ENCODE measurements at places on chromosomes 2 and 18.

GRCh38 chr2:42960842-42961180, 168.4 kb upstream of the HAAO start:
- no peak for DNase-seq

DNA sequence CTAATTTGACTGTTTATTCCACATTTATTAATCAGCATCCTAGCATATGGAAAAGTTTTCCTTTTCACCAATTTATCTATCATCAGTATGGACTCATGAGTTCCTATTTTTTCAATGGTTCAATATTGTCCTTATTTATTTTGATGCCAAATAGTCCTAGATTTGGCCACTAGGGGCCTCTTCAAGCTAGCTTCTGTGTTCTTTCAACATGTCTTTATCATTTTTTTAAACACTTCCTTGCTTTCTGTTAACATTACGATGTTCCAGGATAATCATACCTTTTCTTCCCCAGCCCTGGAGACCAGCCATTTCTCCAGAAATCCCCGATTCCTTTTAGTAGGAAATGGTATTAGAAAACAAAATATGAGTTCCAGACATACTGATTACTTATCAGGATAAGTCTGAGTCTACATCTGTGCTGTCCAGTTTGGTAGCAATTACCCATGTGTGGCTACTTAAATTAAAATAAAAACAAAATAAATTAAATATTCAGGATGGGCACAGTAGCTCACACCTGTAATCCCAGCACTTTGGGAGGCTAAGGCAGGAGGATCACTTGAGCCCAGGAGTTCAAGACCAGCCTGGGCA, 70.6 kb downstream of the RPE start:
- peak; percentile 29 for DNase-seq

- peak; percentile 48 for DNase-seq
Measured at GRCh38 chr2:88600038-88600465, 27.2 kb downstream of the EIF2AK3 start.

- no peak for DNase-seq
Measured at GRCh38 chr2:26526589-26526988, 48.7 kb upstream of the OTOF start.

- peak; percentile 90 for DNase-seq
Measured at GRCh38 chr18:27382567-27383216, 197.6 kb upstream of the CHST9 start.

DNA sequence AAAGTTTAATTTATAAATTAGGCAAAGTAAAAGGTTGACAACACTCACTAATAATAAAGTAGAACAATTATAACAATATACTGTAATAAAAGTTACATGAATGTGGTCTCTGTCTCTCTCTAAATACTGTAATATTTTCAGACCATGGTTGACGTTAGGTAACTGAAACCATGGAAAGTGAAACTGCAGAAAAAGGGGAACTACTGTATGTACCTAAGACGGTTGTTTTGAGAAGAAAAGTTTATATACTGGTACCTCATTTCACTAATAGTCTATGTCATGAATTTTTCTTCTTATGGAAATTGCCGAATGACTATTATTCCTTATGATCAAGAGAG, 166.7 kb upstream of the ZNF521 start:
- no peak for DNase-seq

- DNase-seq, result no peak
Measured at GRCh38 chr2:19559596-19560240, 201.3 kb upstream of the OSR1 start.

- DNase-seq, result no peak
Measured at GRCh38 chr2:179181002-179181401, 83.6 kb downstream of the SESTD1 start.

- DNase-seq, result no peak
Measured at GRCh38 chr2:48496849-48497248, 33.1 kb upstream of the STON1 start.

GRCh38 chr2:54084600-54084999, 30.8 kb upstream of the ACYP2 start:
- DNase-seq, result no peak

DNA sequence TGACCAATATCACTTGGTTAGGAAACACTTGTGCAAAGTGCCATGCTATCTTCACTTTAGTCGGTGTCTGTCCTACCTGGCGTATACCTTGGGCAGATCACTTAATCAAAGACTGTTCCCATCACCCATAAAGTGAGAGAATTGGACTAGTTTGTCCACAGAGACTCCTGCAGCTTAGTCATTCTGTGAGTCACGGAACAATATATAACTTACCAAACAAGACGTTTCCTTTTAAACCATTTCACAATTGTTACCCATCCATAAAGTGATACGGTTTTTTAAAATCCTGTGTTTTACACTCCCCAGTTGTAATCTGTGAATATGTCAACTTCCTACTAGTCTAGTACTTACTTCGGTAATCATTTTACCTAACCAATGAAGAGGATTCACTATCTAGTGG, 499.3 kb upstream of the SMIM21 start:
- DNase-seq, result no peak

DNA sequence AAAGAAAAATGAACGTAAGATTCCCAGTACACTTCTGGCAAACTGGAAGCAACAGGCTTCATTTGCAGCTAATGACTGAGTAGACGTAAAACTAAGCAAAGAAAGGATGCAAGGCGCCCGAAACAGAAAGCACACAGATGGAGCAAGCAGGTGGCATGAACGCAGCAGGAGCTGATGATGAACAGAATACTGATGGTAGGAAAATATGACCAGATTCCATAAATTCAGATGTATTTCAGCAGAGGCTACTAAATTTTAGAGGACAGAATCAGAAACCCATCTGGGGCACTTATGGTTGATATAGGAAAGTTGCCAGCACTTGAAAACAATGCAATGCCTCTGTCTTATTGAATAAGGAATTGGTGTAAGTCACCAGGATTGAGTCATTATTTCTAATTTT, 658.7 kb upstream of the LINC00305 start:
- DNase-seq, result peak; percentile 71

DNA sequence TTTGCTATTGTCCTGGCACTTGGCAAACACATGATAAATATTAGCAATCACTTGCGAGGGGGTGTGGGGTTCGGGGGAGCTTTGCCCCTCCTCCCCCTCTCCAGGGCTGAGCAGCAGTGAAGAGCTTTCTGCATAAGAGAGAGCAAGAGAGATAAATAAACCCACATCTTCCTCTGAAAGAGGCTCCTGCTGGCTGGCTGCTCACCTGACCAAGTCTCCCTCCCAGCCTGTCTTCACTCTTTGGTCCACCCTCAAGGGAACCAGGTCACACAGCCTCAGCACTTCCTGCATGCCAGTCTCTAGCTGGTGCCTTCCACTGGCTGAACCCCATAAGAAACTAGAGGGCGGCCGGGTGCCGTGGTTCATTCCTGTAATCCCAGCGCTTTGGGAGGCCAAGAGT, 18.5 kb upstream of the YWHAQ start:
- no peak for DNase-seq

DNA sequence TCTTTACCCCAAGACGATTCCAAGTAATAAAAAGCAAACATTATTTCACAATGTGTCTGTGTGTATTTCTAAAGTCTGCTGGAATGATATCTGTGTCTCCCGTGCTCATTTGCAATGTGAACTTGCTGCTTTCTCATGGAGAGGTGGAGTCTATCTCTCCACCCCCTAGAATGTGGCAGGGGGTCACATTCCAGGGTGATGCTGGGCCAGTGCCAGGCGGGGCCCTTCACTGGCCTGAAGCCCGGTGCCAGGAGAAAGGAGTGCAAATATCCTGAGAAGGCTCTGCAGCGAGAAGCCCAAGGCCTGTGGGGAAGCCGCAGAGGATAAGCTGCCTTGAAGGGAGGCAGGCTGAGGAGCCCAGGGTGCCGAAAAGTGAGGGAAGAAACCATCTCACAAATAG, 26.8 kb upstream of the LDLRAD4 start:
- no peak for DNase-seq

DNA sequence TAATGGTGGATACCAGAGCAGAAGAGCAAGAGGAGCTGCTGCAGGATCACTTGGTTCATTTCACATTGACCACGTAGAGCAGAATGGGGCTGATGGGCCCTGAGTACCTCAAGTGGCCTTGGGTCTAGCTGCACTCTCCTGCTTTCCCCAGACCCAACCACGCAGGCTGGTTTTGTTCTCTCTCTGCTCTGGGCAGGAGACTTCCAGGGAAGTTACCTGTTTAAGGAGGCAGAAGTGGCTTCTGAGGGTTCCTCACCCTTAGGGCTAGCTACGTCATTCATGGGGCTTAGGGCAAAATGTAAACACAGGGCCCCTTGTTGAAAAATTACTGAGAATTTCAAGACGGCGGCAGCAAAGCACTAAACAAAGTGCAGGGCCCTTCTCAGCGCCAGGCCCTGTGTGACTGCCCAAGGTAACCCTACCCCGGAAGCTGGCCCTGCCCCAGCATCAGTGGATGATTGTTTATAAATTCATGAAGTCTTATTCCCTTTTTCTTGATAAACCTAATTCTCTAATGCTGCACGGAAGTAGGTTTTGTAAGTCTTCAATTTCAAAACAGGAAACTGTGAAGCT, 75.9 kb downstream of the TMEM182 start:
- DNase-seq, result no peak

- DNase-seq, result no peak
Measured at GRCh38 chr2:197513915-197514314, 2.0 kb upstream of the MOB4 start.

GRCh38 chr2:119219873-119220272, 3.8 kb upstream of the STEAP3 start:
- no peak for DNase-seq

DNA sequence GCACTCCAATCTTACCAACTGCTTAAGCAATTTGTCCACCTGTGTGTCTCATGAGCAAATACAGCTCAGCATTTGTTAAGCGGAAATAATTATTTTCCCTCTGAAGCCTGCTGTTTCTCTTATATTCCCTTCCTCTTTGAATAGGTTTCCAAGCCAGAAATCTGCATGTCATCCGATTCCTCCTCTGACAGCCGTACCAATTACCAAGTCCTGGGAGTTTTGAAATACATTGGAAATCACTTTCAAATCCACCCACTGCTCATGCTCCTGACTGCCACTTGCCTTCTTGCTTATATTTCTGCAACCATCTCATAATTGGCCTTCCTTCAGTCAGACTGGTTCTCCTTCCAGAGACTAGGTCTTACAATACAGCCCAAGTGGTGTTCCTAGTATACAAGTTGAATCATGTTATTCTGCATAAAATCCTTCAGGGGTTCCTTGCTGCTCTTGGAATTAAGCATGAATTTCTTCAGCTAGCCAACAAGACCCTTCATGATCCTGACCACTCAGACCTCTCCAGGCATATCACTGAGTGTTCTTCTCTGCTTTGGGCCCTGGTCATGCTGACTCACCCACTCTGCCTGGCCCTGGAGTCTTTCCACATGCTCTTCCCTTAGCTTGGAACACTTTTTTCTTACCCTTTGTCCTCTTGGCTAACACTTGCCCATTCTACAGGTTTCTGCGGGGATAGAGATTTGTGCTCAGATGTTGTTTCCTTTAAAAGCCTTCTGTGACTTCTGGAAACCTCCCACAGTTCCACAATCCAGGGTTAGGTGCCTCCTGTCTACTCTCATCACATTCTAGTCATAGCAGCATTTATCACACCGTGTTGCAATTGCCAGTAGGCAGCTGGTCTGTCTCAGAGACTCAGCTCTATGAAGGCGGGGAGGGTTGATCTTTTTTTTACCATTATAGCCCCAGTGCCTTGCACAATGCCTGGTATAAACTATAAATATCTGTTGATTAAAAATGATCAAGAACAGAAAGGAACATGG, 157.6 kb downstream of the ARL6IP6 start:
- DNase-seq, result no peak

DNA sequence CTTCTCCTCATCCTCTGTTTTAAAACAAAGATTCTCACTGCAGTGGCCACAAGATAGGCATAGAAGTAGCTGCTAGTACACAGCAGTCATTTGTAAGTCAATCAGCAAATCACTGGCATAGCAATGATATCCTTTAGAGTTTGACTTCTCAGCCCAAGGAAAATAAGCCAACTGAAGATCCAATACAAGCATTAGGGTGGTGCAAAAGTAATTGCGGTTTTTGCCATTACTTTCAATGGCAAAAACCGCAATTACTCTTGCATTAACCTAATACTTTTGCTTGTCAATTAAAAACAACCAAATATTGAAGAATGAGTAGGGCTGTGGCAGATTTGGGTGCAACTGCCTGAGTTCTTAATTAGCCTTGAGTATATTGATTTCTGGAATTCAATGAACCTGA, 2.8 kb downstream of the G6PC2 start:
- DNase-seq, result no peak

GRCh38 chr2:127508023-127508630, 18.2 kb downstream of the IWS1 start:
- no peak for DNase-seq

GRCh38 chr2:205475416-205475768, 206.9 kb upstream of the NRP2 start:
- no peak for DNase-seq

DNA sequence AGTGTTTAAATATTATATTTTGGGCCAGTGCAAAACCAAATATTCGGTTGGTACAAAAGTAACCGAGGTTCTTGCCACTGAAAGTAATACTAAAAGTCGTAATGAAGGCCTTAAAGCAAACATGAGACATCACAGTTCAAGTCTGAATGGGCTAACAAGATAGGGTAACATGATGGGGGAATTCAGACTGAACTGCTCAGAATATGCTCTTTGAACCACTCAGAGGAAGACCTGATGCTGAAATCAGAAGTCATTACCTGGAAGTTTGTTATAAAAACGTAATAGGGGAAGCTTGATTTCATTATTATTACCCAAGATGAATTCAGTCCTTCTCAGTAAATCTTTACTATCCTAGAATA, 26.6 kb downstream of the CDKL4 start:
- DNase-seq, result no peak

- DNase-seq, result no peak
Measured at GRCh38 chr2:11683476-11683875, 13.5 kb upstream of the NTSR2 start.

DNA sequence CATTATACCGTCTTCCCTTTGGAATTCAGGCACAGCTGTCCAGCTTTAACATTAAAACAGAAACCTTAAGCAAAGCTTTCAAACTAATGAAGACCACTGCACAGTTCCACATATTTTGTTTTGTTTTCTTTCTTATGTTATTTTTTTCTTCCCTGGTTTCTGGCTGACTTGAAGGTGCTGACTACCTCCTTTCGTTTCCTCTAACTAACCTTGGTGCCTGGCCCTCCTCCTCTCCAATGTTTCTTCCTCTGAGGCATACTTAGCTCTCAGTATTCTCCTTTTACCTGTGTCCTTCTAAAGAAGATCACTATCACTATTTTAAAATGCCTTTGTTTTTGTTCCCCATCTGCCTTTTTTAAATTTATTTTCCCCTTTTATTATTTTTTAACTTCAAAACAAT, 433.3 kb upstream of the SPHKAP start:
- no peak for DNase-seq

GRCh38 chr2:9630117-9630735, 571 bp downstream of the YWHAQ start:
- peak; percentile 71 for DNase-seq

GRCh38 chr2:130834931-130835765, 1.6 kb upstream of the ARHGEF4 start:
- DNase-seq, result no peak

- no peak for DNase-seq
Measured at GRCh38 chr2:108189316-108189715, 50.5 kb upstream of the SULT1C3 start.

- peak; percentile 55 for DNase-seq
Measured at GRCh38 chr2:216694082-216694825, 1.1 kb downstream of the IGFBP5 start.

GRCh38 chr18:38933322-38933721, 1367.7 kb upstream of the CELF4 start:
- no peak for DNase-seq
